Stimulated activated CD8-positive, alpha-beta memory T cell treated with anti-CD3 and anti-CD28 coated beads, Interleukin-15, amount 100 ng/mL, for 24 hours (primary cell): ENCODE measurements at places on chromosomes 7 and 10.

GRCh38 chr10:92965314-92965713 lies 95.3 kb upstream of the CYP26C1 start:
- no peak for DNase-seq

DNA sequence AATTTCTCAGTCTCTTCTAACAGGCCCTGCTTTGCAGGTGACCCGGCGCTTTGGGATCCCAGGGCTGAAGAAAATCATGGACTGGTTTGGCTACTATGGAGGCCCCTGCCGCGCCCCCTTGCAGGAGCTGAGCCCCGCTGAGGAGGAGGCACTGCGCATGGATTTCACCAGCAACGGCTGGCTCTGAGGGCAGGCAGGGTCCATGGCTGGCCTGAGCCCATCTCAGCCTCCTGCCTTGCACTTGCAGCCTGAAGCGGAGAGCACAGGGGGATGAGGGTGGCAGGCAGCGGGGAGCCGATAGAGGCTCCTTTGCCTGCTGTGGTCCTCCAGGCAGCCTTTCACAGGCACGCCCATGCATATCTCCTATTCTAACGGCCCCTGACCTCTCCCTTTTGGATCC lies 21.8 kb downstream of the MORN4 start:
- DNase-seq = no peak

DNA sequence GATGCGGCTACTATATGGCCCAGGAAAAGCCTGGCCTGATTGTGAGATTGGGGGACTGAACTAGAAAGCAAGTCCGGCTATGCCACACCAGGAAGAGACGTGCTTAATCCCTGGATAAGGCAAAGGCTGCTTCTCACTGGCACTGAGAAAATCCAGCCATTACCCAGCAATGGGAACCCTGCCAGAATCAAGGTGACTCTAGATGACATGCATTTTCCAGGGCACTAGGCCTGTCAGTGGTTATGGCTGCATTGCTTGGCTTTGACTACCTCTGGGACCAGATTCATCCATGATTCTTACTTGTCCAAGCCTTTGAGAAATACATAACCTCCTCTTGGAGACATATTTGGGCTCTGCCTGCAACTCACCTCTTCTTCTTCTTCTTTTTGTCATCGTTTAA lies 317.2 kb downstream of the GRID1 start:
- DNase-seq = no peak

DNA sequence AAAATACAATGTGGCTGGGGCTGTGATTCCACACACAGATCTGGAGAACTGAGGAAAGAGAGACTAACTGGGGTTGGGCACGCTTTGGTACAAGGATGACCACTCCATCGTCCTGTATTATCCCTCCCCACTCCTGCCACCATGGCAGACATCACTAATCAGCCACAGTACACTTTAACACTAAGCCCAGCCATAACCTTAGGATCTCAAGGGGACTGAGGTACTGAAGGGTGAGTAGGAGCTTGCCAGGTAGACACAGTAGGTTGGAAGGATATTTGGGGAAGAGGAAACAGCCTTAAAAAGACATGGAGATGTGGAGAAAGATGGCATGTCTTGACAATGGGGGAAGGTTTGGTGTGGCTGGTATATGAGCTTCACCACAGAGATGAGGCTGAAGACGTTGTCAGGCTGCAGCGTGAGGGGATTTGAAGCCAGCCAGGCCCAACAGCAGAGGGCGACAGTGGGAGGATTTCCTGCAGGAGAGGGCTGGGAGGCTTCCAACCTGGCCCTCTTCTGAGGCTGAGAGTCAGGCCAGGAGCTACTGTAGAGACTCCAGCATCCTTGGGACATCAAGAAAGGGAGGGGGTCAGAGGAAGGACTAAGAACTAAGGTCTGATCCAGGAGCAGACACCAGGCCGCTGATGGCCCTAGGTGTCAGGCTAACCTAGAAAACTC lies 58.6 kb upstream of the COL13A1 start:
- no peak for DNase-seq

- DNase-seq = no peak
Observed at GRCh38 chr7:110877016-110877415, 213.9 kb upstream of the LRRN3 start.
